Heart right ventricle (tissue), 16 donors: ENCODE measurements at places on chromosomes 2 and 18. TPM values are rescaled to one million over a fixed set of nuclear protein-coding genes. Genes with fewer than 3 reads are reported as not detected.

LCT gene
- total RNA-seq = not detected

ALLC gene
- not detected for total RNA-seq

CFAP65 gene
- total RNA-seq = not detected

GRCh38 chr2:43540021-43540779, 55.6 kb downstream of the THADA start:
- DNase-seq = peak; percentile 44

GRCh38 chr2:196249860-196250259, 78.5 kb upstream of the STK17B start:
- DNase-seq = no peak

GRCh38 chr2:216408426-216409290, 3.6 kb upstream of the SMARCAL1 start:
- no peak for DNase-seq

GRCh38 chr2:84077496-84077895, 381.6 kb downstream of the SUCLG1 start:
- DNase-seq = no peak

DNA sequence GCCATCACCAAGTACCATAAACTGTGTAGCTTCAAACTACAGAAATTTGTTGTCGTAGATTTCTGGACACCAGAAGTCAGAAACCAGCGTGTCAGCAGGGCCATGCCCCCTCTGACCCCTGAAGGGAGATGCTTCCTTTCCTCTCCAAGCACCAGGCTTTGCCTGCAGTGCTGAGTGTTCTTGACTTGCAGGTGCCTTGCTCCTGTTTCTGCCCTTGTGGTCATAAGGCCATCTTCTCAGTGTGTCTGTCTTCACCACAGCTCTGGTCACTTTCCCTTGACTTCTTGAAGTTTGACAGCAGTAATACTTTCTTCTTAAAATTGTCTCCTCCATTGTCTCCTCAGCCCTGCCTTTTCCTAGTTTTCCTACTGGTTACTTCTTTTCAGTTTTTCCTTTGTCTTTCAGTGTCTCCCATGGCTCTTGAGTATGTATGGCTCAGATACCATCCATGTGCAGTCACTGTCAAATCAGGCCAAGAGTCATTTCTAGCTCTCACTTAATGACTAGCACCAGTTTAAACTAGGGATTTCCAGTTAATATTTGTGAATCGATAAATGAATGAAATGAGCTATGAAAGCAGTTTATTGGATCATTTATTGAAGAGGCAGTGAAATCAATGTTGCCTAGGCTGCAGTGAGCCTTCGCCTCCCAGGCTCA, 91.2 kb upstream of the RANBP2 start:
- DNase-seq = no peak
